Fibroblast of the aortic adventitia (primary cell): ENCODE measurements at places on chromosomes 5 and 9. TPM values are rescaled to one million over a fixed set of nuclear protein-coding genes. Genes with fewer than 3 reads are reported as not detected.

GRCh38 chr5:16600397-16600796 is 16.4 kb downstream of the RETREG1 start:
- no peak for DNase-seq

DNA sequence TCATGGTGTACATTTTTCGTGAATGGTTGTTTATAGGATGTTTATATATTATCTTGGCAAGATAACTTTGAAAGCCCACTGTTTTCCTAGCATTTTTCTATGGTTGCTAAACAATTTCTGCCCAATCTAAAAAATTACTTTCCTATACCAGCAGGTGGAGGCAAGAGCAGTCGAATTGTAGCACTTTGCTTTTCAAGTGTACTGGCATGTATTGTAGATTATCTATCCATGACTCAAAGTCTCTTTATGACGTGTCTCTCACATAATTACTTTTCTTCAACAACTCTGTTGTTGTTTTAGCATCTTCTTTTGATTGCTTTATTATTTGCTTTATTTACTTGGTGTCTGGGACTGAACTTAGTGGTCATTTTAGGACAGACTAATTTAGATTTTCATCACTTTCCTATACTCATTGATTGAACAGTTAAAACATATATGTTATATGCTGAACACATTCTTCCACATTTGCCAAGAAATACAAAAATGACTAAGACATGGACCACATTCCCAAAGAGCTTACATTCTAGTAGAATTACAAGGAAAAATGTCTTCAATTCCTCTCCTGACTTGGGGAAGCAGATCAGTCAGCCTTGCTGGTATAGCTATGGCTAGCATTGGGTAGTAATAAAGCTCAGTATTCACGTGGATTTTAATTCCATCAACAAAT is 20.7 kb downstream of the NLN start:
- DNase-seq: peak; percentile 88

- no peak for DNase-seq
Observed at GRCh38 chr9:119185298-119185697, 183.9 kb downstream of the BRINP1 start.

- peak; percentile 74 for DNase-seq
Observed at GRCh38 chr5:19902316-19902934, 85.6 kb downstream of the CDH18 start.

GRCh38 chr9:71795097-71795813 is 26.9 kb upstream of the CEMIP2 start:
- no peak for DNase-seq

- DNase-seq: no peak
Observed at GRCh38 chr5:111469293-111469896, 42.9 kb downstream of the STARD4 start.

GRCh38 chr5:125961150-125961549 is 462.1 kb upstream of the GRAMD2B start:
- no peak for DNase-seq

- DNase-seq: no peak
Observed at GRCh38 chr9:129439242-129439641, 181.7 kb downstream of the C9orf50 start.

GRCh38 chr5:80654054-80654390 is 430 bp upstream of the MSH3 start:
- DNase-seq: no peak

GRCh38 chr9:109707355-109707754 is 72.6 kb upstream of the PALM2AKAP2 start:
- no peak for DNase-seq

- no peak for DNase-seq
Observed at GRCh38 chr5:154329519-154330040, 116.2 kb upstream of the SAP30L start.

DNA sequence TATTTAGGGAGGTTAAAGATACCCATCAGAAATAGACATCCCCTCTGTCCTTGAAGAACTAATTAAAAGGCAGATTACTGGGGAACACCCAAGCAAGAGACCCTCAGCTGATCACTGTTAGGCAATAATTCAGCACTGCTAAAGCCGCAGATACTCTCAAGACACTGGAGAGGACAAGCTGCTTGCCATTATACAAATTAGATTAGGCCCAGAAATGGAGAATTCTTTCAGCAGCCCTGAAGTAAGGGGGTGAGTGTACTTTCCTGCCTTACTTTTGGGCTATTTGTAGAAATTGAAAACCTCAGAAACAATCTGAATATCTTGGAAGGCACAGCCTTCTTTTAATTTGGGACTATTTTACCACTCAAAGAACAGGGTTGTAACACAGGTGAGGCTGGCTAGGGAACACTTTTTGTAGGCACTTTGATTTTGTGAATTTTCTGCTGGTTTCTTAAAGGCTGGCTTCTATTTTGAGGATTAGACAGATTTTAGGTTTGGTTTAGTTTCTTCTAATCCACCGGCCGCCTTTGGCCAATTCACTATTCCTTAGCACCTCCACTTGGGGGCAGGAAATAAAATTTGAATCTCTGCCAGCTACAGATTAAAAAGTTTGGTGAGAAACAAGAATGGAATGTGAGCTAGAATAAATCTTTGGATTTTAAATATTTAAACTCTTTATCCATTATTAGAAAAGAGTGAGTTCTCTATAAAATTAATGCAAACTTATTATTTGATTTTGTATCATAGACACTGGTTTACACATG is 106.0 kb downstream of the SMARCA2 start:
- DNase-seq: peak; percentile 75

GRCh38 chr9:110186254-110186653 is 21.7 kb downstream of the C9orf152 start:
- no peak for DNase-seq

GRCh38 chr5:73922875-73923557 is 297.0 kb downstream of the ARHGEF28 start:
- peak; percentile 52 for DNase-seq

DNA sequence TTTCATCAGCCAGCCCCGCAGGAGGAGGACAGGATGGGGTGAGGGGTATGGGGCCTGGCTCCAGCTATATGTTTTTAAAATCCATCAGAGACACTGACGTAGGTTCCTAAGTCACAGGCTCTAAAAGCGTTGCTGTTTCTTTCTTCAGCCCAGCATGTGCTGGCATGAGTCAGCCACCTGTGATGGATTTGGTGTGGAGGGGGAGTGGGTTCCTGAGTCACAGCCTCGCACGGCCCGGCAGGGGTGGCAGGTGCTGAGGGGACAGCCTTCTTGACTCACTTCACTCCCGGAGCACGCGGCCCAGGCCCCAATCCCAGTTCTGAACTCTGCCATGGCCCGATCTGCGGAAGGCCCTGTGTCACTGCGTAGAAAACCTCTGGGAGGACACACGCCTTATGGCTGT is 38.8 kb upstream of the RPL26L1 start:
- peak; percentile 97 for DNase-seq

DNA sequence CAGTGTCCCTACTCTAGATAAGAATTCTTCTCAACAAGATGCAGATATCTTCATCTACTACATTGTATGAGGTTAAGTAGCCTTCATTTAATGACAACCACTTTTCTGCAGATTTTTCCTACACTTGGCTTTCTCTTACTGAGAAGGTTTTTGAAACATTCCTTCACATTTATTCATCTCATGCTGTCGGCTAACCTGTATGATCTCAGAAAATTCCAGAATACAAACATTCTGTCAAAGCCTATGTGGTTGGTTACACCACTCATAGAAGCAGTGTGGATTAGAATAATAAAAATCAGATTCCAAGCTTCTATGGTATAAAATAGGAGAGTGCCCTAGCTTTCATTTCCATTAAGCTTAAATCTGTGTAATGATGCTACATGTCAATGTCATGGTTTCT is 39.4 kb upstream of the ERCC6L2 start:
- DNase-seq: no peak

DNA sequence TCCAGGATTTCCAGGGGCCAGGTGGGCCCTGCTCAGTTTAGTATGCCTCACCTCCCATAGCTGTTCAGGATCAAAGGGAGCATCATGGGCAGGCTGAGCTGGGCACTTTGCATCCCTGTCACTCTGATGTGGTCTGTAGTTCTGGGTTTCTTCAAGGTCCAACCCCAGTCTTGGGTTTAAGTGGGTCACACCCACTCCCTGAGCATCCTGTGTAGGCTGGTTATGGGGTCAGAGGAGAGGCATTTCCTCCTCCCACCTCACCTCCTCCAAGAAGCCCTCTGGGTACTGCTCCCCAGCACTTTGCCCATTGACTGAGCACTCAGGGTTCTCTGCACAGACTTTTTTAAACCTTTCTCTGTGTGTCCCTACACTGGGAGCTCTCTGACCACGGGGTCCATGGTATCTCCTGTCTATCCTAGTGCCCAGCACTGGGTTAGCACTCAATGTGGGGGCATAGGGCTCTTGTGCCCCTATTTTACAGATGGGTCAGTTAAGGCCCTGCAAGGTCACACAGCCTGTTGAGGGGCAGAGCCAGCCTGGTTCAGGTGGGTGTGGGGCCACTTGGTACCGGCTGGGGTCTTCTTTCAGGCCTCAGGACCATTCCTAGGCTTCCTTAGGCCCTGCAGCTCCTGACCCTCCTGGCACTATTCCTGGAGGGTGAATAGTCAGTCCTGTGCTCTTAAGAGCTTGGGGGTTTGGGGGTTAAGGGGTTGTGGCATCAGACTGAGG is 19.0 kb downstream of the CXXC5 start:
- DNase-seq: no peak

GRCh38 chr5:155017610-155018009 is 4.1 kb downstream of the KIF4B start:
- no peak for DNase-seq

- peak; percentile 19 for DNase-seq
Observed at GRCh38 chr5:149719666-149720065, 10.4 kb upstream of the PPARGC1B start.

GRCh38 chr5:17424674-17425073 is 73.4 kb upstream of the TAF11L2 start:
- DNase-seq: no peak

DNA sequence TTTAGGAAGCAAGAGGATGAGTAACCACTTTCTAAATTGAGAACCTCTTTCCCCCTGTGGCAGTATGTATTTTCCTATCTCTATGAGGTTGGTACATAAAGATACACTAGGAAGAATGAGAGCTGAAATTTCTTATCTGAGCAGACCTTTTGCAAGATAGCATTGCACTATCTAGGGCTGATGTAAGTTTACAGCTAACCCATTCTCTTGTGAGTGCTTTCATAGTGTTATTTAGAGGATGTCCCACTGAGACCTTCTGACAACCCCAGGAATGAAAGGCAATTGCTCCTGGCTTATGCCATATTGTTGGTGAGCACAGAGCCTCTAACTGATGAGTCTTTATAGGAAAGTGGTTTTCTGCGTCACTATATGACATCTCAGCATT is 1209.3 kb upstream of the CDH6 start:
- DNase-seq: no peak

DNA sequence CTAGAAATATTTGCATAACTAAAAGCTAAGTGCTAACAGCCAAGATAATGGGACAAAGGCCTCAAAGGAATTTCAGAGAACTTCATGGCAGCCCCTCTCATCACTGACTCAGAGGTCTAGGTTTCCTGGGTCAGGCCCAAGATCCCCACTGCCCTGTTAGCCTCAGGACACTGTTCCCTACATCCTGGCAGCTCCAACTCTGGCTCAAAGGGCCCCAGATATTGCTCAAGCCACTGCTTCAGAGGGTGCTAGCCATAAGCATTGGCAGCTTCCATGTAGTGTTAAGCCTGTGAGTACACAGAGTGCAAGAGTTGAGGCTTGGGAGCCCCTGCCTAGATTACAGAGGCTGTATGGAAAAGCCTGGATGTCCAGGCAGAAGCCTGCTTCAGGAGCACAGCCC is 998.1 kb downstream of the TLE1 start:
- peak; percentile 1 for DNase-seq

GRCh38 chr9:87531370-87532295 is 34.0 kb downstream of the DAPK1 start:
- DNase-seq: no peak

DNA sequence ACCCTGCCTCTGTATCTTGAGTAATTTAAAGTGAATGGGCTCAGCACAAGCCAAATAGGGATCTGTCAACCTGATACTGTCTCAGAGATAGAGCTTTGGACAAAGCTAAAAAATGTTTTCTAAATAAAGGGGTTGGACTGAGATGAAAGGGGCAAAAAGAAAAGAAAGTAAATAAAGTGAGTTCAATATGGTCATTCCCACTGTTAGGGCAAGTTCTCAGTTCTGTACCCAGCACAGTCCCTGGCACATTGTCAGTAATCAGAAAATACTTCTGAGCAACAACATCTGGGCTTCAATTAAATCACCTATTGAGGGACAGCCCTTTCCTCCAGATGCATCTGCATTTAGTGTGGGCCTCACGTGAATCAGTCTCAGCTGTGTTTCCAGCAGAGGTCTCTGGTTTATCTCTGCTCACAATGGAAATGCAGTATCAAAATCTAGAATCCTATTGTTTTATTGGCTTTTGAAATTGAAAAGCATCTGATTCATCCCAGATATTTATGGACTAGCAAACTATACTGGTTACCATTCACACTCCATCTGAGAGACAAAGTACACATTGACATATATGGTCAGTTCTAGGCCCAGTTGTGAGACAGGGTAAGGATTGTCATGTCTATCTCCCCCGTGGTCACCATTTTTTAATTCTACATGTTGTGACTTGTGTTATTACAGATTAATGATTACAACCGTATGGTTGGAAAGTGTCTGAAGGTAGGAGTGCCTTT is 35.6 kb downstream of the ZNF474 start:
- DNase-seq: no peak

DNA sequence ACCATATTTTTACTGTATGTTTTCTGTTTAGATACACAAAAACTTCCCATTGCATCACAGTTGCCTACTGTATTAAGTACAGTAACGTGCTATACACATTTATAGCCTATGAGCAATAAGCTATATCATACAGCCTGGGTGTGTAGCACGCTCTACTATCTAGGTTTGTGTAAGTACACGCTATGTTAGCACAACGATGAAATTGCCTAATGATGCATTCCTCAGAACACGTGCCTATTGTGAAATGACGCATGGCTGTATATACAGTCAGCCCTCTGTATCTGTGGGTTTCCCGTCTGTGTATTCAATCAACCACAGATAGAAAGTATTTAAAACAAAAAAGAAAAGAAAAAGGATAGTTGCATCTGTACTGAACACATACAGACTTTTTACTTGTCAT is 64.2 kb downstream of the SGCD start:
- peak; percentile 68 for DNase-seq

- DNase-seq: no peak
Observed at GRCh38 chr5:157550663-157551062, 24.9 kb downstream of the ADAM19 start.

GRCh38 chr9:96453625-96454024 is 3.7 kb downstream of the HABP4 start:
- peak; percentile 77 for DNase-seq

GRCh38 chr5:76196886-76197489 is 113.8 kb downstream of the SV2C start:
- no peak for DNase-seq

GRCh38 chr5:149518620-149519019 is 32.6 kb downstream of the CSNK1A1 start:
- no peak for DNase-seq

CARD6 gene
- 24.2 and 34.3 TPM in 2 replicates for total RNA-seq

CDK7 gene
- total RNA-seq: 22.0 and 50.8 TPM in 2 replicates

BAAT gene
- not detected in 2 replicates for total RNA-seq

PCYOX1L gene
- total RNA-seq: 6.3 and 6.4 TPM in 2 replicates

BTNL3 gene
- not detected in 2 replicates for total RNA-seq

PCA3 gene
- not detected in 2 replicates for total RNA-seq

AGXT2 gene
- not detected in 2 replicates for total RNA-seq

MIER3 gene
- 31.0 and 89.9 TPM in 2 replicates for total RNA-seq

SYK gene
- total RNA-seq: not detected in 2 replicates

SVEP1 gene
- 50.2 and 101 TPM in 2 replicates for total RNA-seq

TPPP gene
- not detected in 2 replicates for total RNA-seq

CDKN2B-AS1 gene
- 6.4 and 12.9 TPM in 2 replicates for total RNA-seq
